ENCODE measurements at places on chromosomes 1 and 21.

- DNase-seq: peak; percentile 54
These were observed 1.3 kb upstream of the ENAH start for GRCh38 chr1:225654277-225654597.

DNA sequence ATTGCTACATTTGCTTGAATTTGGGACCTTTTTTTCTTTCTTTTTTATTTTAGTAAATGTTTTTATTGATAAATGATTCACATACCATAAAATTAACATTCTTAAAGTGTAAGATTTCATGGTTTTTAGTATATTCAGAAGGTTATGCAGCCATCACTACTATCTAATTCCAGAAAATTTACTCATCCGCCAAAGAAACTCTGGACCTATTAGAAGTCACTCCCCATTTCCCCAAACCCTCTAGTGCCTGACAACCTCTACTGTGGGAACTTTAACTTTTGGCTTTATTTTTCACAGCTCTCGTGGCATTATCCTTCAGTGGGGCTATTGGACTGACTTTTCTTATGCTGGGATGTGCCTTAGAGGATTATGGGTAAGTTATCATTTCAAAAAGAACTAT is 4.5 kb downstream of the LEPR start:
- no peak for DNase-seq

- peak; percentile 20 for DNase-seq
These were observed 428.8 kb downstream of the SMYD3 start for GRCh38 chr1:246078126-246078887.

DNA sequence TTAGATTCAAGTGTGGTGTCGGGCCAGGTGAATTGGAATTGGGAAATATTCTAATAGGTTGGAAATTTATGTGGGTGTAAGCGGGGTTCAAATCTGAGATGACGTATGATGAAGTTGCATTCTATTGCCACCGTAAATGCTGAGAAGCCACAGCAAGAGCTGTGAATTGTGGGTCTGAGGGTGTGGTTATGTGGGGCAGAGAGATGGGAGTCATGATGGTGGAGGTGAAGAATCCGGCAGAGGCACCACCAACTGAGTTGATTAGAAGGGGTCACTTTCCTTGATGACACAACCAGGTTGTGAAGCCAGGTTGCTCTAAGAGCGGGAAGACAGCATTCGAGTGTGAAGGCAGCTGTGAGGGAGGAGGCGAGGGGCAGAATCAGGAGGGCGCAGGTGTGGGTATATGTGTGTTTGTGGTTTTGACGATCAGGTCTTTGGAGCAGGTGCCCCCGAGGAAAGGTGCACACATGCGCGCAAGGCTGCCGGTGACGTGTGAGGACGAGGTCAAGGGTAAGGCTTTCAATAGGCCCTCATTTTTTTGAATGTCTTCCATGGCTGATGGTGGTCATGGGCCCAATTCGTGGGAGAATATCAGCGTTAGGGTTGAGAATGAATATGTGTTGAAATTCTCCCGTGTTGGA is 18.7 kb downstream of the LRRC3 start:
- DNase-seq: no peak

All from DMS53 (cell line).